ENCODE measurements at places on chromosomes 2 and 18. TPM values are rescaled to one million over a fixed set of nuclear protein-coding genes. Genes with fewer than 3 reads are reported as not detected.

SPATA3 gene
- 0.76 TPM for total RNA-seq

MAP2 gene
- total RNA-seq: not detected

MTX2 gene
- 27.3 TPM for total RNA-seq

SIX3 gene
- not detected for total RNA-seq
